Esophagus squamous epithelium (tissue), 5 donors: ENCODE measurements at places on chromosomes 3 and 15.

DNA sequence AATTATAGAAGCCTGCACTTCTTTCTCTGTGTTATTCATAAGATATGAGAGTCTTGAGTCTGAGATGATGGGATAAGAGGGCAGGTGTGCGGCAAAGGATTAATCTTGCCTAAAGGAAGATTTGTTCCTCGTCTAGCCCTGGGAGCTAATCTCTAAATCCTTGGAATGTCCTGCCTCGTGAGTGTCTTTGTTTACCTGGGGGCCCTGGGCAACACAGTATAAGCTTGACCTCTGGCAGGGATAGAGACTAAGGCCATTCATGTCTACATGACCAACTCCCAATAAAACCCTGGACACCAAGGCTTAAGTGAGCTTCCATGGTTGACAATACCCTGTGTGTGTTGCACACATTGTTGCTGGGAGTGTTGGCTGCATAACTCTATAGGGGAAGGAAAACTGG is 3.2 kb upstream of the AGBL1 start:
- no peak for DNase-seq

DNA sequence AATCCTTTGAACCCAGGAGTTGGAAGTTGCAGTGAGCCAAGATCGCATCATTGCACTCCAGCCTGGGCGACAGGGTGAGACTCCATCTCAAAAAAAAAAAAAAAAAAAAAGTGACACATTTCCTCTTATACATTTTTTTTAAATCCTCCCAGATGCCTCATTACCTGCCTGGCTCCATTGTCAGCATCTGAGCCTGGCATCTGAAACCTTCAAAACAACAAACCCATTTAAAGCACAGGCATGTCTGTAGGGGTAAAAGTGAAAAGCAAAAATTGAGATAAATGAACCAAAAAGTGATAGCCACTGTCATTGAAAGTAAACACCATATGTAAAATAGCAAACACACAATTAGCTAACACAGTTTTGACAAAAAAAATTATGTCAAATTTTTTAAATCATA is 38.6 kb downstream of the OSBPL10 start:
- DNase-seq, result no peak

DNA sequence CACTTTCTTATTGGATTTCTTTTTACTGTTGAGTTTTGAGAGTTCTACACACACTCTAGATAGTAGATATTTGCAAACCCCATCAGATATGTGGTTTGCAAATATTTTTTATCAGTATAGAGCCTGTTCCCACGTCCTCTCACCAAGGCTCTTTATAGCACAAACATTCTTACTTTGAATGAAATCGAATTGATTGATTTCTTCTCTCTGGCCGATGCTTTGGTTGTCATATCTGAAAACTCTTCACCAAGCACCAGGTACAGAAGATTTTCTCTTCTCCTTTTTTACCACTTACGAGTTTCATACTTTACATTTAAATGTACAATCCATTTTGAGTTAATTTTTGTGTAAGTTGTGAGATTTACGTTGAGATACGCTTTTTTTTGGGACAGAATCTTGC is 163.4 kb downstream of the PTPRG start:
- DNase-seq, result no peak

DNA sequence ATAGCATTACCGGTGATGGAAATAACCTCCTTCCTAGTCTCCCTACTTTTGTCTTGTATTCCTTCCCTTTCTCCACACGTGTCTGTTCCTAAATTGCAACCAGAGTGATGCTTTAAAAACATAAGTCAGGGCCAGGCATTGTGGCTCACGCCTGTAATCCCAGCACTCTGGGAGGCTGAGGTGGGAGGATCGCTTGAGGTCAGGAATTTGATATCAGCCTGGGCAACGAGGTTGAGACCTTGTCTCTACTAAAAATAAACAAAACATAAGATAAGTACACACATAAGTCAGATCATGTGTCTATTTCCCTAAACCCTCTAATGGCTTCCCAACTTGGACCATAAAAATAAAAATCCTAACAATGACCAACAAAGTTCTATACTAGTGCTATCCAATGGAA is 18.4 kb downstream of the ARMC8 start:
- DNase-seq, result no peak

DNA sequence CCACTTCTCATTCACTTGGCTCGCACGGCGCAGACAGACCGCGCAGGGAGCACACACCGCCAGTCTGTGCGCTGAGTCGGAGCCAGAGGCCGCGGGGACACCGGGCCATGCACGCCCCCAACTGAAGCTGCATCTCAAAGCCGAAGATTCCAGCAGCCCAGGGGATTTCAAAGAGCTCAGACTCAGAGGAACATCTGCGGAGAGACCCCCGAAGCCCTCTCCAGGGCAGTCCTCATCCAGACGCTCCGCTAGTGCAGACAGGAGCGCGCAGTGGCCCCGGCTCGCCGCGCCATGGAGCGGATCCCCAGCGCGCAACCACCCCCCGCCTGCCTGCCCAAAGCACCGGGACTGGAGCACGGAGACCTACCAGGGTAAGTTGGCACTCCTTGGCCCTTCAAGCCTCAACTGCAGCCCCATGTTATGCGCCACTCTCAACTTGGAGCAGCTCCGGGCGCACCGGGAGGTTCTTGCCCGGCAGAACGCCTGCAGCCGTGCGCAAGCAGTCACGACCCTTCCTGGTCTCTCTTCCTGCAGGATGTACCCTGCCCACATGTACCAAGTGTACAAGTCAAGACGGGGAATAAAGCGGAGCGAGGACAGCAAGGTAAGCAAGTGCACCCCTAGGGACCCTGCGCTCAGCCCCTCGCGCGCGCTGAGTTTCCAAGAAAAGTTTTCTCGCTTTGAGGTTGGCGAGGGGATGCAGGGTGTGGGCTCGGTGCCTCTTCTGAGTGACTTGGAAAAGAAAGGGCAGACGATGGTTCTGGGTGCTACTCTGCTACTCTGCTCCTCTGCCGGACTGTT is at the start of gene BHLHE40:
TSS of gene BHLHE40 (plus strand) at position 10 of the 801 bp plus-strand sequence. CDS start at position 292, 282 bp downstream.
- peak; percentile 45 for DNase-seq
